Daoy (cell line): ENCODE measurements at places on chromosomes 5 and 9.
A peak's percentile ranks its signal among the peaks of the same experiment; 100 is the strongest.

DNA sequence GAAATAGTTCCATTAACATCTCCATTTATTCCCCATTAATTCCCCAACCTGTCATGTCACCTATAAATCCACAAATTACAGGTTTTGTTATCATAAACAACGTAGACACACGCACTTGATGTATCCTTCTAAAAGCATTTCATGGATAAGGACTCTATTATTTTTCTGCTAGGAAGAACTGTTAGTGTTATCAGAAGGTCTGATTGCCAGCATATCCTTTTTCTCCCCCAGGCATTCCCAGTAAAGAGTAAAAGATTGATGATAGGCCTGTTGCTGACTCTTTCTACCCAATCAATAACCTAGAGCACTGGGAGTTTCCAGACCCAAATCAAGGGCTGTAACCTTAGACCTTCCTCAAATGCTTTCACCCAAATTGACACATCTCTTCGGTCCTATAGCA is 60.8 kb downstream of the RFK start:
- no peak for DNase-seq

DNA sequence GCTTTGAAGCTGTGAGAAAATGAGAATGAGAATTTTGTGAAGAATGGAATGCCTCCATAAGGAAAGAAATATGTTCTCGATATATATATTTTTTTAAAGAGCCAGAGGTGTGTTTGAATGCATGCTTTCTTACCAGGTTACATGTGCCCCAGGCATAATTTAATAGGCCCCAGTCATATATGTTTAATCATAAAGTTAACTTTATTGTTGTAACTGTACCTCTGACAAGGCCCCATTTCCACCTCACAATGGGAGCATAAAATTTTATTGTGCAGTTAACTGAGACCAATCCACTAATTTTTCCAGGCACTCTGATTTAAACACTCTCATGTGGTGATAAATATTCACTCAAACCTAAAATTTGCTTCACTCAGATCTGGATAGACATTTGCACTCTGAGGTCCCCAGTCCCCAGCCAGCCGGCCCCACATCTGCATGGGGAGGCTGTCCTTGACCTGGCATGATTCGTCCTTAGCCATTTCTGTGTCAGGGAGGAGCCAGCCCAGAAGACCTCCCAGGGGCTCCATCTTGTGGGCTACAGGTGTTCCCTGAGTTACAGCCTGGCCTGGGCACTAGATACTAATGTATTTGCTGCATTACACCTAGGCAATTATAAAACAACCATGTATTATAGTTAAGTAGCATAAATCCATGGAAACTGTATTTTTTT is 245.8 kb downstream of the MTRR start:
- no peak for DNase-seq

GRCh38 chr5:95850391-95850894 is 27.9 kb upstream of the GLRX start:
- no peak for DNase-seq

DNA sequence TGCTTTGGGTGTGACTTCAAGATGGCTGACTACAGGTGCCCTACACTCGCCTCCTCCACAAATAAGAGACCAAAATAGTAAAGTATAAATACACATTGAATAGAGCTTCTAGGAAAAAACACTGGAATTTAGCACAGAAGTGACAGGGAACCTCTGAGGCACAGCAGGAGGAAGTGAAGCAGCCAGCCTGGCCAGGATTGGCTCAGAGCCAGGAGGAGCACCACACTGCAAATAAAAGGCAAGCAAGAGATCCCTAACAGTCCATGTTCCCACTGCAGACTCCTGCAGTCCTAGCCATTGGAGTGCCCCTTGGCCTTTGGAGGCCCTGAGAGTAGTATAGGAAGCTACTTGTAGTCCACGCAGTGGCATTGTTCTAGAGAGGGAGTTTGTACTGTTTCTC is 186.7 kb upstream of the TLX3 start:
- peak; percentile 37 for DNase-seq

DNA sequence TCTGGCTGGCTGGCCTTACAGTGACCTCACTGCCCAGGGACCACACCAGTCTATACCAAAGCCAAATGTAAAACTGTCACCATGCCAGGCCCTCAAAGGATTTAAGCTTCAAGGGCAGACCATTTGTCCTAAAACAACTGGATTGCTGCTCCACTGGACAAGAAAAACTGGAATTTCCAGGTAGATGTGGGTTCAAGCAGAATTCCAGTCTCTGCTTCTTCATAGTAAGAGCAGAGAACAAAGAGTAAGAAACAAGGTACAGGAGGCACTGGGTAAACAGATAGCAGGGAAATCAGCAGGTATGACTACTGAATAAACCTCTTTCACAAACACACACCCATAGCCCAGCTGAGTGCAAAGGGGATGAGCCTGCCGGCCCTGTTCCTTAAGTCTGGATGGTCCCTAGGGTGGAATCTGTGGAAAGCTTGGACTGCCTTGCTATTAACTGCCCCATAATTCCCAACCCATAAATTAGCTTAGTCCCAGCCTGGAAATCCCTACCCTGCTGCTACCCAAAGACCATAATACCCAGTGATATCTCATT is 5.5 kb downstream of the B4GALT1 start:
- peak; percentile 20 for DNase-seq

DNA sequence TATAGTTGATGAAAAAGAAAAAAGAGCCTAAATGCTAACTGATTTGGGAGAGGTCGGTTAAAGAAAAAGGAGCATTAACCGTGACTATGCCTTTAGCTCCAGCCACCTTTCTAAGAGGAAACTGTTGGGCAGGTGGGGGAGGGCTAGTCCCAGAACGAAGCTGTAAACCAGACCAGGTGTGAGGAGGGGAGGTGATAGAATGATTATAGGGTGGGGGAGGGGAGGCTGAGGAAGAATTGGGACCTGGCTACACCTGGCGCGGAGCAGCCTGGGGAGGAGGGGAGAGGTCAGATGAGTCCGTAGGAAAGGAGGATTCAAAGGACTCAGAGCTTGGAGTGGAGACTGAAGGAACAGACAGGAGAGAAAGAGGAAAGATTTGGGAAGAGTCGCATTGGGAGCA is 73.4 kb downstream of the PHAX start:
- DNase-seq: no peak

DNA sequence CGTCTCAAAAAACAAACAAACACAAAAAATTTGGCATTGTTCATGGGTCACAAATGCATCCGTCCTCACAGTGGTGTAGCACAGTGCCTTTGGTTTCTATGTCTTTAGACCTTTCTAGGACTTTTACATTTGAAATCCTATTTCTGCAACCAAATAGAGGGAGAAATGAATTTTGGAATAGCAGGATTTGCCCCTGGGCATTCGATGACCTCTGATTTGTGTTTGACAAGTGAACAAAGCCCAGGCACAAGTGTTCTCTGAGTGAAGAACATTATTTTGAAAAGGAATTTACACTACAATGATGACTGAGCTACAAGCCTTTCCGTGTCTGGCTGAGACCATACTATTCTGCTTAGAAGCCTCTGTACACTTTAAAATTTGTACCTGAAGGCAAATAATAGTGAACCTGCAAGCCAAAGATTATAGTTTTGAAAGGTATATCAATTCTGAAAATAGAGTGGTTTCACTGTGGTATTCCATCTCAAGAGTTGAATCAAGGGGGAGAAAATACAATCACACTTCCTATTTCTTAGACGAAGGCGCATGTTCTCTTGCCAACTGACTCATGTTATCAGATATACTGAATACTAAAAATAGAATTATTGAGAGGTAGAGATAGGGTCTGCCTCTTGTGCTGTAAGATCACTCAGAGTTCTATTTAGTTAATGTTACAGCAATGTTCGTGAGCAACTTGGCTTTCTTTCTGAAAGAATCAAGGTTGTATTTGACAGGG is 297.6 kb downstream of the KDM4C start:
- no peak for DNase-seq

DNA sequence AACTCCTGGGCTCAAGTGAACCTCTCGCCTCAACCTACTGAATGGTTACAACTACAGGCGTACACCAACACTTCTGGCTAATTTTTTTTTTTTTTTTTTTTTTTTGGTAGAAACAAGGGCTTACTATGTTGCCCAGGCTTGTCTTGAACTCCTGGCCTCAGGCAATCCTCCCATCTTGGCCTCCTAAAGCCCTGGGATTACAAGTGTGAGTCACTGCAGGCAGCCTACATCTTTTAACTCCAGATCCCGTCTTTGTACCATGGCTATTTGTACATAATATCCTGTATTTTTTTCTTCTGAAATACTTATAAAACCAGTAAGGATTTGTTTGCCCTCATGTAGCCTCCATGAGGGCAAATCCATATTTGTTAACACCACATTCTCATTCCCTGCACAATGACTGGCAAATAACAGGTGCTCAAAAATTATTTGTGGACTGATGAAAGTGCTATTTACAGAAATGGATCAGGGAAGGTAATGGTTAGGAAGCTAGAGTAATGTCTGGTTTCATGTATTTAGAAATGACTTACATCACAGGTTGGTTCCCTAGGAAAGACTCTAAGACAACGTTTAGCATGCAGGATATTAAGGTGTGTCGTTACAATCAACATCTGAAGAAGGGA is 51.9 kb upstream of the POU5F2 start:
- no peak for DNase-seq

DNA sequence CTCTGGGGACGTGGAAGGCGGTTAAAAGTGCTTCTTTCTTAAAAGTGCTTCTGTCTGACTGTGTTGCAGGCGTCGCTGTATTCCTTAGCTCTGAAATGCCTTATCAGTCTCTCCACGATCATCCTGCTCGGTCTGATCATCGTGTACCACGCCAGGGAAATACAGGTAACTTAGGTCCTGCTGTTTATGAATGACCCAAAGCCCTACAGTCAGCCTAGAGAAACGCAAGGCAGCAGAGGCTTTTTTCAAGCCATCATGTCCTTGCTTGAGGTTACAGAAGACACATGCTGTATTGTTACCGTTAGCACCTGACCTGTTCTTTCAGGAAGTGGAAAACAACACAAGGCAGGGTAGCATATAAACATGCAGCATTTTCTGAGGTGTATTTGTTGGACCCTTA is 2.0 kb downstream of the KCNN2 start:
- DNase-seq: no peak

- no peak for DNase-seq
These were observed 31.7 kb upstream of the GNA14 start for GRCh38 chr9:77679661-77680368.

GRCh38 chr9:86755561-86755941 is 191.8 kb downstream of the GAS1 start:
- no peak for DNase-seq

- DNase-seq: no peak
These were observed 126.5 kb downstream of the MYO10 start for GRCh38 chr5:16809395-16810207.

DNA sequence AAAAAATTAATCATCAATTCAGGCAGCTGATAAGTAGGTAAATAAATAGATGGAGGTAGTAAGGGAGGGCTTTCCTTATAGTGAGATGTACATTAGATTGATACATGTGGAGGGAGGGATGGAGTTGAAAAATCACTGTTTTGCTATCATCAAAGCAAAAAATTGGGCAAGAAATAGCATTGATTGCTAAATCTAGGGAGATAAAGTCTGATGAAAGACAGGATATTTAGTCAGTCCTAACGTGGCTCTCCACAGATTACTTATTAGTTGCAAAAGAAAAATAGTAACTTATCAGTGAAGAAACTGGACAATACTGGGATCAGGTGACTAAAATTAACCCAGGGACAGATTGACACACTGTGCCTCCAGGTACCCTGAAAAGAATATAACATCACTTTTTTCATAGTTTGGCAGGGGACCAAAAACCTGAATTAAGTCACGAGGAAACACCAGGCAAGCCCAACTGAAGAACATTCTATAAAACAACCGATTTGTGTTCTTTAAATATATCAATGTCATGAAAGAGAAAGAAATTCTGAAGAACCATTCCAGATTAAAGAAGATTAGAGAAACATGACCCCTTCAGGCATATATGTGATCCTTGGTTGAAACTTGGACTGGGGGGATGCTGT is 27.1 kb upstream of the GOLPH3 start:
- DNase-seq: no peak

DNA sequence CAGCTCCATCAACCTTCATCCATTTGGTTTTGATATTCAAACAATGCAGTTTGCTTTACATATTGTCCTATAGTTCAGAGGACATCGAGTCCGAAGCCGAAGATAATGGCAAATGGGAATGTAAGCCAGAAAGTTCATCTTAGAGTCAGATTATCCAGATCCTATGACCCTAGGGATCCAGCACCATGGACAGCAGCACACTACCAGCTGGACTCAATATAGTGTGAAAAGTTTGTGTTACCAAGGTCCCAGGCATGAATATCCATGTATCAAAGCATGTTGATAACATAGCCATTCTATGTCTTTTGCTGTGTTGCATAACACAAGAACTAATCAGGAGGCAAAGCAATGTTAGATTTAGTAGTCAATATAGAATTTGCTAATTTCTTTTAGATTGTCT is 46.3 kb downstream of the FSTL4 start:
- DNase-seq: peak; percentile 30

DNA sequence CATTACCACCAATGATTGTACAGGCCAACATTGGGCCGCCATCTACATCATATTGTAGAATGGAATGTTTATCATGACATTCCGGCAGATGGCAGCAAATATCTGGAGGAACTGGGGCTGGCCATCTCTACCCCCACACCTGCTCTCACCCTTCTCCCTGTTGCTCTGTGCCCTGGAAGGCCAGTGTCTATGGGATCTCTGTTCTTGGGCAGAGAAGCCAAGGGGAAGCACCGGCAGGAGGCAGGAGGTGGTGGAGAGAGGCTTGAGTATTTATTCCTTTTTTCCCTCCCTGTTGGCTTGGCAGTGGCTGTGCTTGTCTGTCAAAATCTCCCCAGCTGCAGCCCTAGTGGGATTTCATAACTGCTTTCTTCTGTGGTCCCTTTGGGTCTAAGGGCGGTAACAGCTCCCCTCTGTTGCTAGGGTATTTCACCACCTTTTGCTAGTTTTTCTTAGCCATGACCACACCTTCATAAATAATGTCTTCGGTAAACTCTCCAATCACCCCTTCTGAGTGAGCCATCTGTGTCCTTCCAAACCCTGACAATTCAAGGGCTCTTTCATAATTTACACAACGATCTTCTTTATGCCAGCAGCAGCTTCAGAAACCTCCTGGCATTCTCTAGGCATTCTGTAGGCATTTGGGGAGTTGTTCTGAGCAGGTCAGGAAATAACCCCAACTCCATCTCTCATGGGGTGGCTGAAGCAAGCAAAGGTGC is 225.8 kb downstream of the MELK start:
- peak; percentile 59 for DNase-seq

GRCh38 chr5:66680804-66681203 is 84.6 kb downstream of the MAST4 start:
- no peak for DNase-seq

GRCh38 chr9:137273095-137273490 is 4.4 kb upstream of the TOR4A start:
- DNase-seq: no peak
